Activated CD4-positive, alpha-beta memory T cell treated with anti-CD3 and anti-CD28 coated beads, Interleukin-2, amount 10 ng/mL, durations not matched to agents 7 days and 5 days (primary cell): ENCODE measurements at places on chromosomes 5 and 9.

GRCh38 chr9:28956116-28956880 is 1383.0 kb upstream of the C9orf72 start:
- DNase-seq, result no peak
- H3K4me3 ChIP-seq, result no peak overlapping the region
- no peaks in the 10 kb centered on the region for H3K4me1 ChIP-seq
- H3K27me3 ChIP-seq, result no peaks in the 10 kb centered on the region

GRCh38 chr5:65481171-65481581 is 544 bp downstream of the ADAMTS6 start:
- no peak overlapping the region for H3K27ac ChIP-seq
- H3K4me3 ChIP-seq, result no peak overlapping the region

DNA sequence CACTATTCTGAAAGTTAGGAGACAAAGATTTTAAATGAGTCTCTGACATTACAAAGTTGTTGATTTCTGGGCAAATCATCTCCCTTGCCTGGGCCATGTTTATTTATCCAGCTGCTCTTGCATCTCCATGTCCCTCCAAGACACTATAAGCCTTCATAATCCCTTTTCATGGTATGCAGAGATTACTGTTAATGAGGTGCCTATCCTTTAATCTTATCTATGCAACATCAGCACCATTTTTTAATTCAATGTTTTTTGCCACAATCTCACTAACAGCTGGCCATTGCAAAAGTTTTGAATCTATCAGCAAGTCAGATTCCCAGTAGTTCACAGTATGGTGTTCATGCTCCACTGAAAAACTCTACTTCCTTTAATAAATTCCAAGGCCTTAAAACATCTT is 108.5 kb upstream of the PTPRD start:
- H3K4me3 ChIP-seq, result no peak overlapping the region
- H3K36me3 ChIP-seq, result no peaks in the 10 kb centered on the region
- no peaks in the 10 kb centered on the region for H3K4me1 ChIP-seq
- no peak for DNase-seq

GRCh38 chr5:37900692-37901091 is 60.9 kb upstream of the GDNF start:
- no peaks in the 10 kb centered on the region for H3K36me3 ChIP-seq
- no peaks in the 10 kb centered on the region for H3K27me3 ChIP-seq
- H3K27ac ChIP-seq, result no peak overlapping the region
- H3K4me1 ChIP-seq, result no peaks in the 10 kb centered on the region

- H3K4me1 ChIP-seq, result peaks cover 1% of the 10 kb centered on the region
- DNase-seq, result no peak
- H3K27me3 ChIP-seq, result no peaks in the 10 kb centered on the region
- no peaks in the 10 kb centered on the region for H3K36me3 ChIP-seq
Measured at GRCh38 chr5:145775893-145776444, 59.2 kb downstream of the PRELID2 start.
